Activated CD4-positive, alpha-beta T cell treated with anti-CD3 and anti-CD28 coated beads, Interleukin-2, amount 10 ng/mL, durations not matched to agents 24 days and 14 days (primary cell): ENCODE measurements at places on chromosomes 6 and 20.

- peak; percentile 67 for DNase-seq
Measured at GRCh38 chr6:28807682-28808280, 116.0 kb downstream of the TRIM27 start.

DNA sequence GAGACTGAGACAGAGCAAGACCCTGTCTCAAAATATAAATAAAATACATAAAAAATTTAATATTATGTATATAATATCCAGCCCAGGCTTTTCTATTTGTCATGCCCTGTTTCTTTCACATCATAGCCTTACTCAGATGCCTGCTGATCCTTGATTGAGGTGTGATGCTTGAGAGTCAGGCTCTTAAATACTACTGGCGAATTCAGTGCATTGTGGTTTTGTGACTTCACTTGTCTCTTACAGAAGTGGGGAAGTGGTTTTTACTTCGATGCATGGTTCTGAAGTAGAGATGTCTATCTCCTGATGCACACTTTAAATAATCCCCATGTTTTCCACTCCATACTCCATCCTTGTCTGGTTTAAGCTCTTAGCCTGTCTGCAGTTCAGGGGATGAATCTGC, 29.1 kb downstream of the ASXL1 start:
- DNase-seq, result peak; percentile 87

- DNase-seq, result no peak
Measured at GRCh38 chr6:123509112-123509511, 127.6 kb downstream of the TRDN start.

GRCh38 chr6:4159491-4159890, 24.1 kb upstream of the ECI2 start:
- no peak for DNase-seq

- no peak for DNase-seq
Measured at GRCh38 chr6:158638324-158638854, 6.2 kb downstream of the DYNLT1 start.

- peak; percentile 39 for DNase-seq
Measured at GRCh38 chr6:169292338-169293124, 38.9 kb upstream of the THBS2 start.

GRCh38 chr20:5657876-5658200, 92.4 kb upstream of the SHLD1 start:
- DNase-seq, result no peak

GRCh38 chr20:35326740-35327073, 34.5 kb upstream of the FAM83C start:
- DNase-seq, result no peak

- no peak for DNase-seq
Measured at GRCh38 chr6:71589254-71589653, 297.1 kb upstream of the RIMS1 start.

- DNase-seq, result peak; percentile 37
Measured at GRCh38 chr6:134467620-134468019, 149.7 kb upstream of the SGK1 start.

DNA sequence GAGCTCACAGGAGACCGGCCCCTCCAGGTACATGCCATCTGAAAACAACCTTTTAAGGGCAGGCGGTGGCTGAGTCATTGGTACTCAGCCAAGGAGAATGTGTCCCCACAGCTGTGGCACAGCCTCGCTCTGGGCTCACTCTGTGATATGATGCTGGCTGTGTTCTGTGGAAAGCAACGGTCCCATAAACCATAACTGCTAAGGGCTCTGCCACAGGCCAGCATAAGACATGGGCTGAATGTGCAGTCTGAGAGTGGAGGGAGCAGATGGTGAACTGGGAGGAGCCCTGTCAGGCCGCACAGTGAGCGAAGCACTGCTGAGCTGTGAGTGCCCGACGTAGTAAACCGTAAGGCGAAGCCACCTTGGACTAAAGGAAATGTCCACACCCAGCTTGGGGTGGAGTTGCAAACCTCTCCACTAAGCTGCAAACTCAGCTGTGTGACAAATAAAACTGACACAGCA, 375.8 kb downstream of the THBS2 start:
- no peak for DNase-seq

DNA sequence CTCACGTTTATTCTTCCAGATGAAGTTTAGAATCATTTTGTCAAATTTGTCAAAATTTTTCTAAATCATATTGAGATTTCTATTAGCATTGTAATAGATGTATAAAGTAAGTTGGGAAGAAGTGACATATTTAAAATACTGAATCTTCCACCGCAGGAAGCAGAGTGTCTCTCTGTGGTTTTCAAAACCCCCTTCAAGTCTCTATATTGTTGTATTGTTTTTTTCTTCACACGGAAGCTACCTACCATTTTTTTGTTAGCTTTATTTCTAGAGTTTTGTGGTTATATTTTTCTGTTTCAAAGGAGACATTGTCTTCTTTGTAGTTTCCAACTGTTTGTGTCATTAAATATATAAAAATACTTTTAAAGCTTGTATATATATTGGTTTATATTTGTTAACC, 188.6 kb downstream of the ZDHHC14 start:
- peak; percentile 71 for DNase-seq

- DNase-seq, result no peak
Measured at GRCh38 chr6:142822842-142823241, 122.1 kb downstream of the HIVEP2 start.

GRCh38 chr20:57263801-57264792, 2.3 kb downstream of the BMP7 start:
- no peak for DNase-seq

DNA sequence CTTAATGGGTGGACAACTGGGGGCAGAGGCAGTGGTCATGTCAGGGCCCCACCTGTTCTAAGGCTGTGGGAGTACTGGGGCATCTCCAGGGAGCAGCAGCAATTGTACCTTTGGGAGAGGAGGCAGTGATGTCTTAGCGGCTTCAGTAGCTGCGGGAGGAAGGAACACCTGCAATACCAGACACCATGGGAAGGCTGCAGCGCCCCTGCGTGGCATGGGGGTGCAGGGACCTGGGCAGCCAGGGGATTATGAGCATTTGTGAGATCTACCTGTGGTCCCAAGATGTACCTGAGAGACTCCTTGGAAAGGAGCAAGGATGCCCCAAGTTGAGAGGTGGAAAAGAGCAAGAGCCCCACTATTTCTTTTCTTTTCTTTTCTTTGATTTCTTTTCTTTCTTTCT, 112.1 kb upstream of the GPR6 start:
- DNase-seq, result no peak

DNA sequence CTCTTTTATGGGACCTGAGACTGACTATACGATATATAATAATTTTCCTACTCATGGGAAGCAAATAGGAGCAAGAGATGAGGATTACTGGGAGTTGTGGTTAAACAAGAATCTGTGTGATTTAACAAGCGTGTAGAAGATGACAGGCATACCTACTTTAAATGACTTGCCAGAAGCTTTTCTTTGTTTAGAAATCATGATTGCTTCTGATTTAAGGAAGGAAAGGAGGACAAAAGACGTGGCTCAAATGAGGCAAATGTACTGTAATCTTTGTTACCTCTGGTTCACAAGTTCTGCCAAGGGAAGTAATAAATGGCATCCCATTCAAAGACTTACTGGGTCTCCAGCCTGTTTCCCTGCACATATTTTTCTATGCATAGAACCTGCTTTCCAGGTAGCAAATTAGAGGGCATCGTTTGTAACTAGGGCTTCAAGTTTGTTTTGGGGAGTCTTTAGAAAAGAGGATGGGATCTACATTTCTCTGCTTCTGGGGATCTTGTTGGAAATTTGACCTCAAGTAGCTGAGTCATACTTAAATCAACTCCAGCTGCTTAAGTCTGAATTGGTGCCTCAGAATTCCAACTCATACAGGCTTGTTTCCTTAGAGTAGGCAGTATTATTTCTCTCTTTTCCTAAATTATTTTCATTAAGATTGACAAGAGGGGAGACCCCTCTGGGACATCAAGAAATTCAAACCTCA, 2.9 kb upstream of the TRMT11 start:
- DNase-seq, result no peak

DNA sequence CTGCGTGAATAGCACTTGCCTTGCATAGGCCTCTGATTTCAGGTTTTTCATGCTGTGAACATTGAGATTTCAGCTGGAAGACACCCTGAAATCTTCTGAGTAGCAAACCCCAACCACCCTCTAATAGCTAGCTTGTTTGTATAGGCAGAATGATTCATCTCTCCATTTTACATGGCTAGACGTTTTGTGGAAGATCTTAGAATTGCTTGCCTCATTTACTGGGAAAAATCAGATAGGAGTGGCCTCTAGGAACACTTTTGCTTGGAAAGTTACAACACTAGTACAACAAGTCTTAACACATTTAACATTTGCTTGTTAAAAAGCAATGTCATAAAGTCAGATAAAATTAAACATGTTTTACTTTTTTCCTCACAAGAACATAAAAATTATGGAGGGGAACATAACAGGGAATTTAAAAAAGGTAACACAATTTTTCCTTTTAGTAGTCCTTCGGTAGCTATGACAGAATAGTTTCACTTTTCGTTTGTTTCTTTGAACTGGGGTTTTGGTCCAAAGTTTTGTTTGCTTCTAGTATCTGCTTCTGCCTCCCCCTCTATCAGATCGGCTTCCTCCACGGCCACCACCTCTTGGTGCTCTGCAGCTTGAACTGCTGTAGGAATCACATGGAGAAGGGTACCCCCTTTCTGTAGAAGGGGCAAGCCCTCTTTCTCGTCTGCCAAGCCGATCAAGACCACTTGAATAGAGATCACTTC, 102.2 kb upstream of the PTCHD4 start:
- DNase-seq, result no peak
